ENCODE measurements at places on chromosomes 7 and 10. TPM values are rescaled to one million over a fixed set of nuclear protein-coding genes. Genes with fewer than 3 reads are reported as not detected.

Gene PTN
- 12.8 TPM for total RNA-seq

Gene NCF1
- not detected for total RNA-seq

Gene PLXDC2
- 11.2 TPM for total RNA-seq

Gene CRPPA
- 3.2 TPM for total RNA-seq

Gene NRBF2
- 26.6 TPM for total RNA-seq

Gene ZNF487
- 36.5 TPM for total RNA-seq

Gene GHITM
- total RNA-seq, result 117 TPM

Gene GPER1
- total RNA-seq, result 6.4 TPM

Gene PIP
- not detected for total RNA-seq

Gene ACTL6B
- total RNA-seq, result not detected

Gene ZMIZ2
- total RNA-seq, result 2.9 TPM

Gene HMX3
- total RNA-seq, result not detected

Gene STK31
- 0.33 TPM for total RNA-seq

Gene GPRIN2
- not detected for total RNA-seq

Gene MAGI2
- 16.1 TPM for total RNA-seq

Gene CEP55
- 2.7 TPM for total RNA-seq

Gene ITGB8
- total RNA-seq, result 79.2 TPM

Gene MBL2
- total RNA-seq, result not detected

Gene NEUROD6
- not detected for total RNA-seq

Gene OR2A1
- total RNA-seq, result 0.27 TPM

Gene LIPJ
- 0.09 TPM for total RNA-seq

Gene EPO
- not detected for total RNA-seq

Gene CUZD1
- 1.4 TPM for total RNA-seq

Gene TMEM229A
- 3.8 TPM for total RNA-seq

Gene COL26A1
- not detected for total RNA-seq

Gene TRPV5
- total RNA-seq, result not detected

Gene NUTM2E
- not detected for total RNA-seq

Gene AQP1
- total RNA-seq, result 2.8 TPM

Gene NPTX2
- 2.5 TPM for total RNA-seq

Gene SLC29A3
- total RNA-seq, result 1.2 TPM

Gene FKBP6
- not detected for total RNA-seq

Gene FRMD4A
- 32.1 TPM for total RNA-seq
